ENCODE measurements at places on chromosomes 7 and 10. TPM values are rescaled to one million over a fixed set of nuclear protein-coding genes. Genes with fewer than 3 reads are reported as not detected.

The PTPRN2 gene
- total RNA-seq = 16.2 TPM

The NKX2-3 gene
- not detected for total RNA-seq

- H3K27me3 ChIP-seq = no peaks in the 10 kb centered on the region
- no peak overlapping the region for H3K27ac ChIP-seq
- H3K4me1 ChIP-seq = peaks cover 7% of the 10 kb centered on the region
- H3K4me3 ChIP-seq = peak overlapping the region; percentile 5
Observed at GRCh38 chr7:96441436-96442084, 119.7 kb upstream of the SLC25A13 start.

DNA sequence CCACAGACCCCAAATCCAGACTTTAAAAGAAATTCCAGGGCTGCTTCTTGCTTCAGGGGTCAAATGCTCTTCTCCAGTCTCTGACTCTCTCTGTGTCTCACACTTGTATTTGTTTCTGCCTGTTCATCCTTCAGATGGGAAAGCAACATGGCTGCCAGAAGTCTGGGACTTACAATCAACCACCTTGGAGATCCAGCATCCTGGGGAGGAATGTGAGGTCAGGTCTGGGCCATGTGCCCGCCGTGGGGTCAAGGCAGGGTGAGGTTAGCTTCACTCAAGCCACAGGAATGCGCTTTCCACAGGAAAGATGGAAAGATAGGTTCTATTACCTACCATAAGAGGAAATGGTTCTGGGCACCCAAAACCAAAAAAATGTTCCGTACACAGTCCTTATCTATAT lies 34.3 kb upstream of the NPVF start:
- H3K27me3 ChIP-seq = peaks cover 16% of the 10 kb centered on the region
- H3K36me3 ChIP-seq = peaks cover 4% of the 10 kb centered on the region
- H3K4me1 ChIP-seq = peaks cover 24% of the 10 kb centered on the region
- H3K4me3 ChIP-seq = no peak overlapping the region
- no peak overlapping the region for H3K27ac ChIP-seq
- no peak for DNase-seq

The NUPR2 gene
- not detected for total RNA-seq

GRCh38 chr10:101095550-101096213 lies 33.9 kb downstream of the KAZALD1 start:
- H3K36me3 ChIP-seq = no peaks in the 10 kb centered on the region
- H3K27me3 ChIP-seq = peaks cover 73% of the 10 kb centered on the region
- no peak overlapping the region for H3K27ac ChIP-seq
- peak; percentile 79 for DNase-seq
- H3K4me1 ChIP-seq = peaks cover 18% of the 10 kb centered on the region

DNA sequence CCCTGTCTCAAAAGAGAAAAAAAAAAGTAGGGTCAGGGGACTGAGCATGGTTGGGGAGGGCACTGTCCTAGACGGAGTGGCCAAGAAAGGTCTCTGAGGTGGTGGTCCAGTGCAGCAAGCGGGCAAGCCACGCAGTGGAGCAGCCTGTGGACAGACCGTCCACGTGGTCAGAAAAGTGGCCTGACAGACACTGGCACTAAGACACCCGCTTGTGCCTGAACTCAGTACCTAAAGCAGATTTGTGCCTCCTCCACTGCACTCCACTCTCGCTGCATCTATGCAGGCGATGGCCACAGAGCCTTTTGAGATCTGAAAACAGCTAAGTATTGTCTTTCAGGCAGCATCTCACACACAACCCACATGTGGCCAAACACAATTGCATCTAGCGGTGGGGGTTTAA lies 8.8 kb downstream of the ASB10 start:
- no peak overlapping the region for H3K4me3 ChIP-seq
- no peak overlapping the region for H3K27ac ChIP-seq
- H3K27me3 ChIP-seq = peaks cover 48% of the 10 kb centered on the region
- DNase-seq = peak; percentile 58
- H3K36me3 ChIP-seq = no peaks in the 10 kb centered on the region
- no peaks in the 10 kb centered on the region for H3K4me1 ChIP-seq

DNA sequence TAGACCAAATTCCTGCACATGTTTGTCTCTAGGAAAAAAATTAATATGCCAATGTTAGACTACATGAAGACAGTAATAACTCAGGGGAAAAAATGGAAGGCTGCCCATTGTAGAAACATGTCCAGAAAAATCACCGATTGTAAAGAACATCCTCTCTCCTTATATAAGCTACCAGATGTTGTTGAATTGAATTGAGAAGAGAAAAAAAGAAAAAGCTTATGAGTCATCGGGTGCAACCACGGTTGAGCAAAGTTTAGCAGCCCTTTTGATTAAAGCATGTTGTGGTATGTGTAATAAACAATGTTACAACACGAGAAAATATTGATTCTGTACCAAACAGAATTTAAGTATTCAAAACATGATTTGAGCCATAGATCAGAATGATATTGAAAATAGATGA lies 102.3 kb upstream of the ARHGAP21 start:
- no peak overlapping the region for H3K4me3 ChIP-seq
- H3K4me1 ChIP-seq = peaks cover 4% of the 10 kb centered on the region
- no peak for DNase-seq
- H3K36me3 ChIP-seq = no peaks in the 10 kb centered on the region
- no peaks in the 10 kb centered on the region for H3K27me3 ChIP-seq

The TMEM229A gene
- 0.33 TPM for total RNA-seq

The GDF2 gene
- total RNA-seq = not detected

DNA sequence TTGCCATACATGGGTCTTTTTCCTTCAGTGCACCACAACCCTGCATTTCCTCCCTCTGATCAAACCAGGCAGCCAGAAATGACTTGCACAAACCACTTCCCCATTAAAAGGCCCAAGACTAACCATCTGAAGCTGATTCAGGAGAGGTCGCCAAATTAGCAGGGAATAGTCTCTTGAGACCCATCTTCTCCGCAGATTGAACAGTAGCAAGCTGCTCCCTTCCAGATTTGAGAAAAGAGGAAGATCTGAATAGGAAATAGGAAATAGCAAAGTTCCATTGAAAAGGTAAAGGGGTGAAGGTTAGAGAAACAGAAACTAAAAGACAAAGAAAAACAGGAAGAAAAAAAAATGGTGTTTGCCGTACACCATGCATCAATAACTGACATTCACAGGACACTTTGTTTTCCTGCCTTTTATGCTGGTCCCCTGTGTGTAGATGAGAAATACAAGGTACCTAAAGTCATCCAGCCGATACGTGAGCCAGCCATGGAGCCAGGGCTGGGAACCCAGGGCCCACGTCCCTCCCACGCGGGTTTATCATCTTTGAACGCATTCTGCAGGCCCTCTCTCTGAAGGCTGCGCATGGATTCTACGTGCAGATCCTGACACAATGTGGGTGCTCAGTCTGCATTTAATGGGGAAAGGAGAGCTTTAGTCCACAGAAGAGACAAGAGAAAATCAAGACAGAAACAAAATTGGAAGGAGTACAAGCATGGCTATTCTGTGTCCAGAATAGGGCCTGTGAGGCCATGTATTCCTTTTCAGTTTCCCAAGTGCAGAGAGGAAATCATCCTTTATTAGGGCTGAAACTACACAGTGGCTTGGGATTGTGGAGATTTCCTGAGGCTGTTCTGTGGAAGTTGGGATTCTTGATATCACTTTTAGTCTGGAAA lies 268.4 kb upstream of the NPVF start:
- peaks cover 2% of the 10 kb centered on the region for H3K27me3 ChIP-seq
- peaks cover 16% of the 10 kb centered on the region for H3K4me1 ChIP-seq
- H3K27ac ChIP-seq = no peak overlapping the region
- no peaks in the 10 kb centered on the region for H3K36me3 ChIP-seq
- H3K4me3 ChIP-seq = no peak overlapping the region

DNA sequence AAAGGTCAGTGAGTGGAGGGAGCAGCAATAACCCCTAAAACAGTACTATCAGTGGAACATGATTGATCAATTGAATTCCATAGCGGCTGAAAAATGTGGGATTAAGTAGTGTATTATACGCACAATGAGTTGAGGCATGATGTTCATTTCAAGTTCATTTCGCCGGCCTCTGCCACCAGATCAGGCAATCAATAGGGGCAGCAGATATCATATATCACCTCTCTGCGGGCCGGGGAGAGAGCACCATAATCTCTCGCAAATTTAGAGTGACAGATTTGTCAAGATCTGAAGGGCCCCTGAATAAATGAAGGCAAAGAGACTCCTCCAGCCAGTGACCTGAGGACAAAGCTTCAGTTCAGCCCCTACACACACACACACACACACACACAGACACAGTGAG lies 58.5 kb downstream of the PAX2 start:
- H3K4me1 ChIP-seq = peaks cover 37% of the 10 kb centered on the region
- no peak for DNase-seq
- H3K36me3 ChIP-seq = no peaks in the 10 kb centered on the region

DNA sequence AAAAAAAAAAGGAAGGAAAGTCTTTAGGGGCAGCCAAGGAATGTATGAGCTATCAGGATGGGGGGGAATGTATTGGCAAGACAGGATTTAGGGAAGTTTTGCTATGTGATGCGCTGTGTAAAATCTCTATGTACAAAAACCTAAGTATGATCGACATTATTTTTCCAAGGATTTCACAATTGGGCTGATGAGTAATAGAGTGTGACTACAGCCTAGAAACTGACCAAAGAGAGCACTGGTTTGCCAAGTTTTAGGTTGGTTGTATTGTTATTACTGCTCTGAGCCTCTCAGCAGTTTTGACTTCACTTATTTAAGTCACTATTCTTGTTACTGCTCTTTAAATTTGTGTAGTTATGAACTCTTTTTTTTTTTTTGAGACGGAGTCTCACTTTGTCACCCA lies 107.3 kb downstream of the NRCAM start:
- H3K4me1 ChIP-seq = peaks cover 10% of the 10 kb centered on the region
- no peak for DNase-seq
- H3K4me3 ChIP-seq = no peak overlapping the region
- H3K27me3 ChIP-seq = no peaks in the 10 kb centered on the region
- no peaks in the 10 kb centered on the region for H3K36me3 ChIP-seq
- H3K27ac ChIP-seq = no peak overlapping the region

- no peak overlapping the region for H3K4me3 ChIP-seq
- H3K27me3 ChIP-seq = no peaks in the 10 kb centered on the region
- H3K4me1 ChIP-seq = peaks cover 14% of the 10 kb centered on the region
- no peak overlapping the region for H3K27ac ChIP-seq
Observed at GRCh38 chr7:83546586-83546985, 102.4 kb downstream of the SEMA3E start.

- peaks cover 11% of the 10 kb centered on the region for H3K36me3 ChIP-seq
- no peak for DNase-seq
- no peak overlapping the region for H3K4me3 ChIP-seq
- H3K27ac ChIP-seq = no peak overlapping the region
Observed at GRCh38 chr10:124632064-124632531, 112.1 kb downstream of the FAM53B start.

The CCDC3 gene
- 17.6 TPM for total RNA-seq

The PRRT4 gene
- 7.7 TPM for total RNA-seq

DNA sequence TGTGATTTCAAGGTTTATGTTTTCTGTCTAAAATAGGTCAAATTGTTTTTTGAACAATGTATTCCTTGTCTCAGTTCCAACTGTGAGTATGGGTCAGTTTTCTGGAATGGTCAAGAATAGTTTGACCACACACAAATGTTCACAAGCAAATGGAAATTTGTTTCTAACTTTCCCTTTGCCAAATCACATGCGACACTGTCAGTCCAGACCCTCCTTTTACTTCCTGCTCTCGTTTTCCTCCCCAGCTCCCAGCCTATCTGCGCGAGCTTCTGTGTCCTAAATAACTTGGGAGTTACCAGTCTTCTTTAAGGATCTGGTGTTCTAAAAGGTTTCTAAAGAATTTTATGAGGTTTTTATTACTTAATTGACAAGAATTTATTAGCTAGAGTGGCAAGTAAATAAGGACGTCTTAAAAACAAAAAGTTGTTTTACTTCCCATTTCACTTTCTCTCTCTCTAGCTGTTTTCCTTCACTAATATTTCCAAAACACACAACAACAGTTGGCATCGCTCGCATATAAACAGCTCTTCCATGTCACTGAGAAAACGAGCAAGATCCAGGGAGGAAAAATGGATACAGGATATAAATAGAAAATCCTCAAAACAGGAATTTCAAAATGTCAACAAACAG lies 266.1 kb upstream of the KLF6 start:
- H3K27me3 ChIP-seq = no peaks in the 10 kb centered on the region
- H3K4me3 ChIP-seq = no peak overlapping the region
- H3K4me1 ChIP-seq = peaks cover 15% of the 10 kb centered on the region
- H3K27ac ChIP-seq = no peak overlapping the region
- no peaks in the 10 kb centered on the region for H3K36me3 ChIP-seq

DNA sequence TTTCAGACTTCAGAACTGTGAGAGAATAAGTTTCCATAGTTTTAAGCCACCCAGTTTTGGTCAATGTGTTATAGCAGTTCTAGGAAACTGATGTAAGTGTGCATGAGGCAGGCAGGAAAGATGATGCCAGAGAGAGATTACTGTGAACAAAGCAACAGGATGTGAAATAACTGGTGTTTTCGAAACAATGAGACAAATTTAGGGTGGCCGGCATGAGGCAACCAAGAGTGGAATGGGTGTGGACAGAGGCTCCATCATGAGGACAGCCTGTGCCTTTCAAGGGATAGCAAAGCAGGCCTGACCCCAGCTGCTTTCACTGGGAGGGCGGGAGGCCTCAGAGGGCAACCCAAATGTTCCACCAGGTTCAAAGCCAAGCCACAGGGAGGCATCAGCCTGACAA lies 67.3 kb upstream of the UCN3 start:
- H3K36me3 ChIP-seq = no peaks in the 10 kb centered on the region
- H3K4me3 ChIP-seq = no peak overlapping the region
- peaks cover 7% of the 10 kb centered on the region for H3K27me3 ChIP-seq
- peaks cover 14% of the 10 kb centered on the region for H3K4me1 ChIP-seq

GRCh38 chr7:3464900-3465622 lies 164.0 kb downstream of the SDK1 start:
- H3K4me3 ChIP-seq = no peak overlapping the region
- no peaks in the 10 kb centered on the region for H3K27me3 ChIP-seq
- no peak for DNase-seq
- H3K36me3 ChIP-seq = peaks cover 10% of the 10 kb centered on the region

GRCh38 chr10:111072232-111072631 lies 4.6 kb upstream of the ADRA2A start:
- DNase-seq = no peak
- H3K4me3 ChIP-seq = no peak overlapping the region
- H3K36me3 ChIP-seq = no peaks in the 10 kb centered on the region

DNA sequence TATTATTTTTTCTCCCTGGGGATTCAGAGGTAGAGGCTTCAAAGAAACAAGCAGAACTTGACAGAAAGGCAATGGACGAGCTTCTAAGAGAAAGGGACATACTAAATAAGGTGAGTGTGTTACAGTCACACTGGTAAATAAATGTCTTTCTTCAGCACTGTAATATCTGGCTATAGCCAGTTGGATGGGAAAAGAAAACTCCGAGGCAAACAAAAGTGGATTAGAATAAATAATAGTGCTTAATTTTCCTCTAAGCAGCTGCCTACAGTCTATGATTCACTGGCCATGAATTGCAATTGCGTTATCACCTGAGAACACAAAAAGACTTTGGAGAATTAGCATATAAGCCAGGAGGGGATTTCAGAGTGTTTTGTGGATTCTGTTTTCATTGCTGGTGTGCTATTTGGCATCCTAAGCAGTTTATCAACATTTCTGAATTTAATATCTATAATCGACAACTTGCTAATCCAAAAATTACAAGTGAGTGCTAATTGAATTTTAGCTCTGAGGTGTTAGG lies 23.2 kb downstream of the CFAP58 start:
- no peaks in the 10 kb centered on the region for H3K4me1 ChIP-seq
- no peaks in the 10 kb centered on the region for H3K36me3 ChIP-seq
- no peak overlapping the region for H3K27ac ChIP-seq
- H3K27me3 ChIP-seq = peaks cover 4% of the 10 kb centered on the region
- DNase-seq = no peak

The AKR1C8 gene
- total RNA-seq = 1.00 TPM

The TMEM106B gene
- 49.3 TPM for total RNA-seq

- H3K36me3 ChIP-seq = no peaks in the 10 kb centered on the region
- H3K27ac ChIP-seq = no peak overlapping the region
- H3K27me3 ChIP-seq = no peaks in the 10 kb centered on the region
Observed at GRCh38 chr10:110790913-110791506, 80.7 kb upstream of the PDCD4 start.

GRCh38 chr7:46626691-46627310 lies 705.7 kb upstream of the IGFBP3 start:
- H3K4me1 ChIP-seq = no peaks in the 10 kb centered on the region
- DNase-seq = no peak
- no peak overlapping the region for H3K27ac ChIP-seq
- no peak overlapping the region for H3K4me3 ChIP-seq
